ENCODE measurements at places on chromosomes 3 and 15. TPM values are rescaled to one million over a fixed set of nuclear protein-coding genes. Genes with fewer than 3 reads are reported as not detected.

Gene VPS8
- total RNA-seq: 16.7 TPM

Gene RPL15
- total RNA-seq: 1,941 TPM

DNA sequence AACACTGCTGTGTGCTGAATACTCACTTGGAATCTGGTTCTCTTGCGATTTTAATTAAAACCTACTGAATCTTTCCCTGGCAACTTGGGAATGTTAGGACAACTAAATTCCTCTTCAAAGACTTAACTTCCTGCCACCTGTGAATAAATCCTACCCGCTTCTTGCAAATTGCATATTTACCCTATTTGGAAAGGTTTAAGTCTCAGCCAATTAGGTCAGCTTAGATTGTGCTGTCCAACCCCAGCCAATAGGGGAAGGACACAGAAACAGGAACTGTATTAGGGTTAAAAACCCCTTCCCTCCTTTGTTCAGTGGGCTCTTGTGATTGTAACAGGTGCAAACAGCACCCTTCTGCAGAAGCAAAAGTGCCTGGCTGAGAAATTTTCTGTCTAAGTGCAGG, 38.6 kb upstream of the FSTL1 start:
- no peak for DNase-seq

GRCh38 chr3:193987186-193987585, 148.8 kb upstream of the HES1 start:
- DNase-seq: no peak

GRCh38 chr3:194738254-194739093, 52.8 kb downstream of the FAM43A start:
- DNase-seq: peak; percentile 18

DNA sequence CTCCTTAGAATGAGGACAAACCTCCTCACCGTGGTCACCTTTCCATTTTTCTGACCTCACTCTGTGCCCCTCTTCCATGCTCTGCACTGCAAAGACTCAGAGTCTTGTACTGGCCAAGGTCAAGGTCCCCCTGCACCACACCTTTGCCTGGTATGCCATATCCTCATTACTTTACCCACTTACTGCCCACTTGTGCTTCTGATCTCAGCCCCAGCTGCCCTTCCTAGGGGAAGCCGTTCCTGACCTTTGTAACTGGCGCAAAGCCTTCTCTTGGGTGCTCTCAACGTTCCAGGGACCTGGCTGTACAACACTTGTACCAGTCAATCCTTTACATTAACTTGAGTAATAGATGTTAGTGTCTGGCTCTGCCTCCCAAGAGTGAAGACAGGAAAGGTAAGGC, 256.0 kb downstream of the SV2B start:
- DNase-seq: no peak

- DNase-seq: no peak
These were observed 51.0 kb upstream of the ATP1B3 start for GRCh38 chr3:141825216-141826011.

DNA sequence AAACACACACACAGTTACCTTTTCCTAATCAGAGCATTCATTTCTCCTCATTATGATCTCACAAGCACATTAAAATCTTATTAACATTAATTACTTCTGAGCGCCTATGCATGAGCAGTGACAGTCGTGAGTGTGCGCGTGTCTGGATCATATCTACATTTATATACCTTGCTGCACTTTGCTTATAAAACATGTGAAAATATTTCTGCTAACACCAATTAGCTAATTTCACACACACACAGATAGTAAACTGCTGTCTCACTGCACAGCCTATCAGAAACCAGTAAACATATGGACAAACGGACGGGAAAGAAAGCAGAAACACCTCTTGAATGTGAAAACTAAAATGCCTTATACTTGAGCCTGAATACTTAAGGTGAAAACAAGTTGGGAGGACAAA, 64.8 kb downstream of the ZBTB20 start:
- DNase-seq: no peak

GRCh38 chr15:43376017-43376705, 5.3 kb downstream of the TUBGCP4 start:
- no peak for DNase-seq

DNA sequence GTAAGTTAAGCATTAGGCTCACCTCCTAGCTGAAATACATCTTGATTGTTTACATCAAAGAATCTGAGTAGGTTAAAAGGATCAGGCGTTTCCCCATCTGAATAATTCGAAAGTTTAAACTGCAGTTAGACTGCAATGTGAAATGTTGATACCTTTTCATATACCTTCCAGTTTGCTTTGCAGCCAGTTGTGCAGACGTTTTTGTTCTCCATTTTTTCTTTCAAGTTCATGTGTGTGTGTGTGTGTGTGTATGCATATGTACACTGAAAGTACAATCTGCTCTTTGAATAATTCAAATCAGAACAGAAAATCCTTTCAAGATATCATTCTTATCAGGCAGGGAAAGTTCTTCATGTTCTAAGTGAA, 2.9 kb downstream of the ITPR1 start:
- no peak for DNase-seq

Gene DYNLT2B
- total RNA-seq: 19.5 TPM

DNA sequence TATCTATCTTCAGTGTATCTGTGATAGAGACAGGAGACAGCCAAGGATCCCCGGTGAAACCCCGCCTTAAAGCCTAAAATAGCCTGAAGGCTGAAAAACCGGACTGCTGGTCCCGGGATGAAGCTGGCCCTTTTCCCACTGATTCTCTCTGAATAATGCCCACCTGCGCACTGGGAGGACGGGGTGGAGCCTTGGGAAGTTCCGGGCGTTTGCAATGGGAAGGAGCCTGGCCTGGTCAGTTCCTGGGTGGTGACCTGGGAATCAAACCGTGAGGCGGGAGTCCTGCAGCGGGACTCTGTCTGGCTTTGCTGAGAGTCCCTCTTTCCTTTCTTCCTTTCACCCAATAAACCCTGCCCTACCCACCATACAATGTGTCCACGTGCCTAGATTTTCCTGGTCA, 157.9 kb downstream of the C3orf38 start:
- no peak for DNase-seq

GRCh38 chr3:161096771-161097367, 8.3 kb downstream of the B3GALNT1 start:
- no peak for DNase-seq

DNA sequence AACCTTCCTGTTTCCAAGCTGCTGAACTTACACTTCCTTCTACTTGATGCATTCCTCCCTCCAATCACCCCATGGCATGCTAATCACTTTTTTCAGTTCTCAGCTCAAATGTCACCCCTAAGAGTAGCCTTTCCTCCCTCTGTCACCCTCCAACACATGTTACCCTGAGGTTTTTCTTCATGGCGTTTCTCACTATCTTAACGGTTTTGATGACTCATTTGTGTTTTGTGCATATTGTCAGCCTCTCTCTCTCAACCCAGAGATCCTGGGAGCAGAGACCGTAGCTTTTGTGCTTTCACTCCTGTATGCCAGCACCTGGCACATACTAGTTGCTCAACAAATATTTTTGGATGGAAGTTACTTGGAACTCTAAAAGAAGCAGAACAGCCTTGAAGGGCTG, 24.5 kb downstream of the LRRC3B start:
- no peak for DNase-seq

- DNase-seq: no peak
These were observed 103.7 kb upstream of the ATP2B2 start for GRCh38 chr3:10609134-10609533.

GRCh38 chr3:176293276-176293675, 904.0 kb downstream of the TBL1XR1 start:
- DNase-seq: no peak

Gene HCN4
- 0.14 TPM for total RNA-seq

GRCh38 chr3:197399486-197399885, 101.1 kb upstream of the DLG1 start:
- no peak for DNase-seq

Gene FBN1
- total RNA-seq: 75.2 TPM

Gene ADCY5
- 2.7 TPM for total RNA-seq

- DNase-seq: no peak
These were observed 20.1 kb upstream of the ANKDD1A start for GRCh38 chr15:64891561-64891960.

GRCh38 chr3:52395503-52395865, 49.4 kb downstream of the SEMA3G start:
- no peak for DNase-seq

- DNase-seq: no peak
These were observed 572.1 kb upstream of the ADAMTS9 start for GRCh38 chr3:65259946-65260345.

All from epithelial cell of proximal tubule (primary cell).